ENCODE measurements at places on chromosomes 2 and 18. TPM values are rescaled to one million over a fixed set of nuclear protein-coding genes. Genes with fewer than 3 reads are reported as not detected.

The GYPC gene
- total RNA-seq = 80.3 TPM

The UGT1A8 gene
- total RNA-seq = not detected

The EVA1A gene
- 51.3 TPM for total RNA-seq

The CRACDL gene
- not detected for total RNA-seq

The METTL5 gene
- total RNA-seq = 30.6 TPM

The MC5R gene
- not detected for total RNA-seq

The KRTCAP3 gene
- total RNA-seq = not detected

The PROM2 gene
- total RNA-seq = 0.72 TPM

The TLX2 gene
- total RNA-seq = not detected

The SLC8A1 gene
- total RNA-seq = 10.1 TPM

The DQX1 gene
- not detected for total RNA-seq

The GPR155 gene
- total RNA-seq = 1.6 TPM

The CRIM1 gene
- 365 TPM for total RNA-seq

The LGALSL gene
- 4.4 TPM for total RNA-seq

The NGEF gene
- 0.57 TPM for total RNA-seq

The MCM6 gene
- total RNA-seq = 16.9 TPM

The LIPG gene
- total RNA-seq = 38.1 TPM

The CERKL gene
- total RNA-seq = 0.14 TPM

The FIGN gene
- total RNA-seq = 1.3 TPM

The LRRC30 gene
- total RNA-seq = not detected

The PSMA8 gene
- not detected for total RNA-seq
